GM12878 (cell line): ENCODE measurements at places on chromosomes 7 and 10.

DNA sequence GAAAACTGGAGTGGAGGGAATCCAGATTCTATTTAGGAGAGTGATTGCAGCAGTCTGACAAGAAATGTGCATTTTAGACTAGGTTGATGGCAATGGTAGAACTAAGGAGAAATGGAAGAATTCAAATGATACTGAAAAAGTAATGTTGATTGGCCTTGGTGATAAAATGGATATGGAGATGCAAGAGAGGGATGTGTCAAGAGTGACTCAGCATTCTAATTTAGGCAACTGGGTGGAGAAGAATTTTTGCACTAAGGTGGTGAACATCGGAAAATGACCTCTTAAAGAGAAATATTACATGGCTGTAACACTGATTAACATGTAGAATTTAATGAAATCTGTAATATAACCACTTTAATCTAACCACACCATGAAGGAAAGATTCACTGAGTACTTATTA is 806.5 kb downstream of the PHTF2 start:
- no peak for DNase-seq

GRCh38 chr7:145394126-145394525 is 558.3 kb upstream of the TPK1 start:
- DNase-seq, result no peak

DNA sequence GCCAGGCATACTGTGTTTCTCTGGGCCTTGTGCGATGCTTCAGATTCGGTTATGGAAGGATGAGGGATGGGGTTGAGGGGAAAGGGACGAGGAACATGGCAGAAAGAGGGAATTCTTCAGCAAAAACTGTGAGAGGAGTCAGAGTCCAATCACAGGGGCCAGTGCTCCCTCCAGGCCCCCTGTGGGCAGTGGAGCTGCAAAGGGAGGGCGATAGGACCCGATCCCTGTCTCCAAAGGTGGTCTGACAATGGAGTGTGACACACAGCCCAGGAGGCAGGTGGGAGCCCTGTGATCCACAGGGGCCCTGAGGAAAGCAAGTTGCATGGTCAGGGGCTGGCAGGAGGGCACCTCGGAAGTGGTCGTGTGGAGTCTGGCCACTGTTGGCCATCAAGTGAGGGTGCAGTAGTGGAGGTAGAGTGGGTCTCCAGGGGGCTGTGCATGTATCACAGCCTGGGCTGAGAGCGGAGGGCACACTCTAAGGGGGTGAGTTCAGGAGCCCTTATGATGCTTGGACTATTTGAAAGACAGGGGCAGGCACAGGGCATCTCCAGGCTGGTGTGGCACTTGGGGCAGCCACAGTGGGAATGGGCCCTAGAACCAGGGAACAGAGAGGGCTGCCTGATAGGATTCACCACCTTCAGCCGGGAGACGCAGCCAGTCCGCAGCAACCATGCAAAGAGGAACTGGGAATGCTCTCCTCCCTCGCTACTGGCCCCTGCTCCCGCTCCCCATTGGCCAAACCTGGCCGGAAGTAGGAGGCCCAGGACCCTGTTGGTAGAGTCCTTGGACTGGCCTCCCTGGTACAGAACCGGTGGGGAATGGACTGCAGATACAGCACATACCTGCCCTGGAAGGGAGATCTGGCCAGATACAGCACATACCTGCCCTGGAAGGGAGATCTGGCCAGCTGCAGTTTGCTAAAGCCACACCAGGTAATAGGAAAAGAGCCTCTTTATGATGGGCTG is 115.9 kb downstream of the ADCY1 start:
- no peak for DNase-seq

GRCh38 chr10:85612833-85613232 is 753.8 kb downstream of the GRID1 start:
- no peak for DNase-seq

GRCh38 chr10:27794157-27794556 is 48.5 kb upstream of the MKX start:
- DNase-seq, result no peak

GRCh38 chr7:5429253-5429856 is 5.7 kb upstream of the TNRC18 start:
- DNase-seq, result no peak

- DNase-seq, result no peak
Measured at GRCh38 chr10:59283456-59284091, 78.8 kb downstream of the FAM13C start.

GRCh38 chr10:63055705-63056104 is 77.4 kb upstream of the NRBF2 start:
- no peak for DNase-seq

- DNase-seq, result no peak
Measured at GRCh38 chr10:44382131-44382858, 2.6 kb downstream of the CXCL12 start.

DNA sequence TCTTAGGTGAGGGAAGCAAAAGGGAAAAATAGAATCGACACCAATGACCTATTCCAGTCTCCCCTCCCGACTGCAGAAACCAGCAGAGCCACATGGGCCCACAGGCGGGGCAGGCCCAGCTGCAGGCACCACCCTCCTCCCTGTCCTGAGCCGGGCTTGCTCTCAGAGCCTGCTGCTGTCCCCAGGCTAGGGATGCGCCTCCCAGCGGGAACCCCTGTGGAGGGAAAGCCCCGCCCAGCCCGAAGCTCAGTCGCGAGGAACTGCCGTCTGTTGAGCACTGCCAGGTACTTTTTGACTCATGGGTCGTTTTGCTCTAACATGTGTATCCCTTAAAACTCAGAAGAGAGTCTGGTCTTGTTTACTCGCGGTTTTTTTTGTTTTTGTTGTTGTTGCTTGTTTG is 124.5 kb upstream of the RET start:
- DNase-seq, result no peak

DNA sequence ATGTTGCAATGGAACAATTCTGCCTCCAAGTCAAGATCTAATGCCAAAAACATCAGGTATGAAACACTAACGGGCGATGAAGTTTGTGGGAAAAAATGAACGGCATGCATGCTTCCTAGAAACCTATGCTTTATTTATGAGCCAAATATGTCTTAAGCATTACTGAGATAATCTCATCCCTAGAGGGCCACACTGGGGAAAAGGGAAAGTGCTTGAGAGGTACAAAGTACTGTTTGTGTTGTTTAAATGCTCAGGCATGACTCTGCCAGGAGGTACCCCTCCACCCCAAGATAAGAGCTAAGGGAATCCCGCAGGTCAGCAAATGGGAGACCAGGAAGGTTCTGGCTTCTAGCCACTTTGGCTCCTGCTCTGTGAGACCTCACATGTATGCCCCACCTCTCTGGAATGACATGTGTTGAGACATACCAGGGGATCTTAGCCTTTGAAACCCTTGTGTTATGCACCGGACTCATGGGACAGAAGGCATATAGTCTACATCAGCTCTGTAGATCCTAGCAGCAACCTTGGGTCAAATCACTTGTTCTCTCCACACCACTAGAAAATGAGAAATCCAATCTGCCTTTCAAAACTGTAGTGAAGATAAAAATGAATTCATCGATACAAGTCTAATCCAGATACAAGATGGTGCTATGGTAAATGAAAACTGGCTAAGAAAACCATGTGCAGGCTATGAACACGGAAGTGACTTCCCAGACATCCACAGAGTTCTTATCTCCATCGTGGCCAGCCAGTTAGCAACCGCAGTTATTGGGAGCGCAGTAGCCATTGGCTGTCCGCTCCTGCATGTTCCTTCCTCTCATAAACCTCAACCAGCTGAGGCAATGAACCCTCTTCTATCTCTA is 61.0 kb downstream of the CREB3L2 start:
- no peak for DNase-seq

GRCh38 chr7:157690833-157691585 is 354.2 kb downstream of the DNAJB6 start:
- DNase-seq, result no peak

- DNase-seq, result no peak
Measured at GRCh38 chr10:71814922-71815411, 36.1 kb downstream of the PSAP start.

DNA sequence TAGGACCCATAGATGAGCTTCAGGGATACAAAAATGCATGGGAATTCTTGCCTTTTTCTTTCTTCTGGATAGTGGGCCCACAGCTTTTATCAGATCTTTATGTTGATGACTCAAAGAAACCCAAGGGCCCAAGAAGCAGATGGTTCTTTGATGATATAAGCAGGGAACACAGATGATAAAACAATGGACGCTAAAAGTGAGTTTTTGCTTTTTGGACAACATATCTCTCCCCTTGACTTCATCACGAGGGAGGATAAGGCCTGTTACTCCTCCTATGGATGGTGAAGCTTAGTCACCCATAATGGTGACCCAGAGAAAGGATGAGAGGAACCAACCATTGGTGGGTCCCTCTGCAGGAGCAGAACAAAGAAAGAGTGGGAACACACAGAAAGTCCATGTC is 6.5 kb upstream of the OGA start:
- DNase-seq, result no peak

GRCh38 chr10:48437546-48437945 is 131.1 kb downstream of the MAPK8 start:
- DNase-seq, result no peak

DNA sequence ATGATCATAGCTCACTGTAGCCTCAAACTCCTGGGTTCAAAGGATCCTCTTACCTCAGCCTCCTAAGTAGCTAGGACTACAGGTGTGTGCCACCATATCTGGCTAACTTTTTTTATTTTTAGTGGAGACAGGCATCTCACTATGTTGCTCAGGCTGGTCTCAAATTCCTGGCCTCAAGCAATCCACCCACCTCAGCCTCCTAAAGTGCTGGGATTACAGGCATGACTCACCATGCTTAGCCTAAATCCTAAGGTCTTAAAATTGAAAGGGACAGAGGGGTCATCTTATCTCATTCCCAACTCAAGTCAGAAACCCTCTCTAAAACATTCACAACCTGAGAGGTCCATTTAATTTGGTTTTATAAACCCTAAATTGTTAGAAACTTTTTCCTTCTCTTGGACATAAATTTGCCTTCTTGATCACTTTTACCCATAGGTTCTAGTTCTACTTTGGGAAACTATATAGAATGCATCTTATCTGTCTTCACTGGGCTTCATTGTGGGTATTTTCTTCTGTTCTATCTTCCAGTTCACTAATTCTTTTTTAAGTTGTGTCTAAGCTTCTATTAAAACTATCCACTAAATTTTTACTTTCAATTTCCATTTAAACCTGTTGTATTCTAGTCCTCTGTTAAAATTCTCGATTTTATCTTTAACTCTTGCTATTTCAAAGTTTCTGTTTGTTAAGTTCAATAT is 183.4 kb upstream of the KAT6B start:
- DNase-seq, result no peak

- DNase-seq, result no peak
Measured at GRCh38 chr10:51117794-51118193, 43.5 kb downstream of the PRKG1 start.

DNA sequence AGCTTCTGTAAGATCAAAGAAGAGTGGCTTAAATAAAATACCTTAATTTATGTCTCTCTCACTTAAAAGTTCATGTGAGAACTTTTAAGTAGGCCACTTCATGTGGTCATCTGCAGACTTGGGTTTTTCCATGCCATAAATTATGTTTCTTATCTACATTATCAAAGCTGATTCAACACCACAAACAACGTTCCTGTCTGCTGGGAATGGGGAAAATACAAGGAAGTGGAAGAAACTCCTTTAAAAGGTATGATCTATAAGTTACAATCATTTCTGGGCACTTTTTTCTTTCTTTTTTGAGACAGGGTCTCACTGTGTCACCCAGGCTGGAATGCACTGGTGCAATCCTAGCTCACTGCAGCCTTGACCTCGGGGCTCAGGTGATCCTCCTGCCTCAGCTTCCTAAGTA is 16.9 kb upstream of the OTUD1 start:
- no peak for DNase-seq

- no peak for DNase-seq
Measured at GRCh38 chr10:1576467-1577372, 160.6 kb downstream of the ADARB2 start.

GRCh38 chr10:7507887-7508726 is 97.3 kb upstream of the SFMBT2 start:
- no peak for DNase-seq

DNA sequence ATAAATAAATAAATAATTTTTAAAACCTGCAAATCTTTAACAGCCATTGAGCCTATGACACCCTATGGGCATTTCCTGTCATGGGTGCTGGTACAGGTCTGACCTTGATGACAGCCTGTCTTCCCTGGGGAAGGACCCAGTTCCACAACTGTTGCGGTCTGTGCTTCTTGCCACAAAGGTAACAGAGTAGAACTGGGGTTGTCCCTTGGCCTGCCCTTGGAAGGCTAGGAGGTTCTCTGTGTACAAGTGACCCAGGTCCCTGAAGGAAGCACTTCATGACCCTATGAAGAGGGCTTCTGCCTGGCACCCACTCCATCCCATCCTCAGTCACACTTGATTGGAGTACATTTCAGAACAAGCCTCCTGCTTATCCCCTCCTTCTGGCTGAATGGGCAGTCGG is 66.9 kb downstream of the OGDH start:
- DNase-seq, result no peak

GRCh38 chr10:126673565-126673964 is 3.1 kb upstream of the C10orf90 start:
- DNase-seq, result no peak

DNA sequence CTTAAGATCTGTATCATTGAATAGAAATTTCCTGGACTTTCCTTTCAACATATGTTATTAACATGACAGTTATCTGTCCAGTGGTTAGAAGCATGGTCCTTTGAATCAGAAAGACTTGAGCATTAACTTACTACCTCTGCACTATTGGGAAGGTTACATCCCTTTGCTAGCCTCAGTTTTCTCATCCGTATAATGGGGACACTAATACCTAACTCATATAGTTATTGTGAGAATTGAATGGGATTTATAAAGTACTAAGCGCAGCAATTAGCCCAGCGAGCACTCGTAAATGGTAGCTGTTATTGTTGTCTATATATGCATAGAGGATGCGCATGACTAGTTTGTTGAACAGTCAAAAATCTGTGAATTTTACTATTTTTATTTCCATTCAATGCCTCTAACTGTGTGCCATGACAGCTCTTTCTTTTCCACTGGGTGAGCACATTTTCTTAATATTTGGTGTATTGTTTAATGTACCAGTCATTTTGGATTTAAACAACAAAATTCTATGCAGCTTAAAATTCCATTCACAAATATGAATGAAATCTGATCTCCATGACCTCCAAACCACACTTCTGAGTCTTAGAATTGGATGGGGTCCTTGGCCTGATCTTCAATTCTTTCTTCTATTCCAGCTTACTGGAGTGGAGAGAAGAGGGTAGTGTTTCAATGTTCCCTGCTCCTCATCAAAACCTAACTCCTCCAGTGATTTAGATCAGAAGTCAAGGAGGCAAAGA is 65.0 kb downstream of the CACNB2 start:
- no peak for DNase-seq

- DNase-seq, result no peak
Measured at GRCh38 chr10:88531392-88532052, 51.6 kb downstream of the RNLS start.

- no peak for DNase-seq
Measured at GRCh38 chr7:1109581-1110310, 21.8 kb downstream of the GPER1 start.
